Kidney (tissue), 22 donors: ENCODE measurements at places on chromosomes 12 and 14.
A peak's percentile ranks its signal among the peaks of the same experiment; 100 is the strongest.

DNA sequence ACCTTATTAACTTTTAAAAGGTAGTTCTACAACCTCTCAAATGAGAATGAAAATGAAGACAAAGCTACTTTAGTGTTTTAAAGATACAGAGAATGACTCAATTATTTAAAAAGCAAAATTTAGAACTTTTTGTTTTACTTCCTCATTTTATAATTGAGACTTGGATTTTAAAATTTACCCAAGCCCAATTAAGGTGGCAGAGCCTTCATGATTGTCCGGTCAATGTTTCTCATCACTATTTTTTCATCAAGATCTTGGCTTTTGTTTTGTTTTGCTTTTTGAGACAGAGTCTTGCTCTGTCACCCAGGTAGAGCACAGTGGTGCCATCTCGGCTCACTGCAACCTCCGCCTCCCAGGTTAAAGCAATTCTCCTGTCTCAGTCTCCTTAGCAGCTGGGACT is 32.7 kb downstream of the PPP4R3A start:
- DNase-seq = no peak

GRCh38 chr14:26531894-26532293 is 65.9 kb downstream of the NOVA1 start:
- DNase-seq = no peak

- peak; percentile 17 for DNase-seq
Measured at GRCh38 chr14:69501423-69501838, 16.9 kb downstream of the PLEKHD1 start.

GRCh38 chr12:51972849-51973273 is 21.4 kb downstream of the ACVR1B start:
- no peak for DNase-seq

- peak; percentile 33 for DNase-seq
Measured at GRCh38 chr14:31893221-31893757, 183.8 kb upstream of the ARHGAP5 start.
